ENCODE measurements at places on chromosomes 5 and 9.

DNA sequence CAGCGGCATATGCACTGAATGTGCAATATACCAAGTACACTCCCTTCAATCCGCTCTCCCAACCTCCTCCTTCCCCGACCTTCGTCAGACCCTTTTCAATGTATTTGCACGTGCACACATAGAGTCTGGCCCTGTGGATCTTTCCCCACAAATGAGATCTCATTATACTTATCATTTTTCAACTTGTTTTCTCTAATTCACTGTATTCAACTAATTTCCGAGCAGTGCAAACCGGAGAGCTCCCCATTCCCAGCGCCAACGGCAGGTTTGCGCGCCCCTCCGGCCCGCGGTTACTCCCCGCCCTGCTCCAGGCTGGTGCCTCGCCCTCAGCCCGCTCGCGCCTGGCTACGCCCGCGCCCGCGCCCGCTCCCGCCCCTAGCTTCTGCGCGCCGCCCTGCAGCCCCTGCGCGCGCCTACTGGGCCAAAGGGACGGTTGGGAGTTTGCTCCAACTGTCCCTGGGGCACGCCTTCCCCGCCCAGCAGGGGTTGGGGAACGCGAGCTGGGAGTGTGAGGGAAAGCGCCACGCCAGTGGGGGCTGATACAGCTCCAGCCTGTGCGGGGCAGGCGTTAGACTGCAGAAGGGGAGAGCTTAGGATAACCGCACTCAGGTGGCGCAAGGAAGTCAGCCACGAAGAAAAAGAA, 3.3 kb upstream of the CDC20B start:
- peak; percentile 75 for DNase-seq

- DNase-seq, result no peak
Observed at GRCh38 chr9:87732756-87733155, 6.8 kb downstream of the CTSL start.

- DNase-seq, result peak; percentile 72
Observed at GRCh38 chr5:176676361-176676824, 29.1 kb downstream of the TSPAN17 start.

DNA sequence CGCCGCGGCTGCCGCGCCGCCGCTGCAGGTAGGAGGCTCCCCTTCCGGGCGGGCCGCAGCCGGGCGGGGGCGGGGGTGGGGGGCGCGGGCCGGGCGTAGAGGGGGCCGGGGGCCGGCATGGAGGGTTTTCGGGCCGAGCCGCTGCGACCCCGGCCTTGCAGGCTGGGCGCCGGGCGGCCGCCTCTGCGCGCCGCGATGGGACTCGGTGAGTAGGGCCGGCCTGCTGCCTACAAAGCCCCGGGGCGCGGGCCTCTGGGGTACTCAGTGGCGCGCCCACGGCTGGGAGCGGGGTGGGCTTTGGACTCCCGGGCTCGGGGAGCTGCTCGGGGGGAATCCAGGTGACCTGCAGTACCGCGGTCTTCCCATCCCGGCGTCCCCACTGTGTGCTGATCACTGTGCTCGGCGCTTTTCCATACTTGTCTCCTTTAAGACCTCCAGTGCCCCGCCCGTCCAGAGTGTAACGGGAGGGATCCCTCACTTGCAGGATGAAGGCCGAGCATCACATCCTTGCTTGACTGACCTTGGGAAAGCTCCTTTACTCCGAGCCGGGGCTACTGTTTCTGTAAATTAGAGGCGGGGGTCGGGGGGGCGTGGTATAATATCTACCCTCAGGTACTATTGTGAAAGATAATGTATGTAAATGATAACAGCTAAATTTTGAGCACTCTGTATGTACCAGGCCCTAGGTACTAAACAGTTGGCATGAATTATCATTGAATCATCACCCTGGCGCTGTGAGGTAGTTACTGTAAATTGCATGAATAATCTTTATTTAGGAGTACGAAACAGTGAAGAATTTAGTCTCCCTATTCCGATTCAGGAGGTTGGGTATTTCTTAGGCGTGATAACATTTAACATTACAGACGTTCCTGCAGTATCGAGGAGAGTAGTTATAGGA, 672 bp downstream of the MSANTD3 start:
- DNase-seq, result peak; percentile 61

- no peak for DNase-seq
Observed at GRCh38 chr5:141740885-141741284, 58.9 kb upstream of the ARAP3 start.

DNA sequence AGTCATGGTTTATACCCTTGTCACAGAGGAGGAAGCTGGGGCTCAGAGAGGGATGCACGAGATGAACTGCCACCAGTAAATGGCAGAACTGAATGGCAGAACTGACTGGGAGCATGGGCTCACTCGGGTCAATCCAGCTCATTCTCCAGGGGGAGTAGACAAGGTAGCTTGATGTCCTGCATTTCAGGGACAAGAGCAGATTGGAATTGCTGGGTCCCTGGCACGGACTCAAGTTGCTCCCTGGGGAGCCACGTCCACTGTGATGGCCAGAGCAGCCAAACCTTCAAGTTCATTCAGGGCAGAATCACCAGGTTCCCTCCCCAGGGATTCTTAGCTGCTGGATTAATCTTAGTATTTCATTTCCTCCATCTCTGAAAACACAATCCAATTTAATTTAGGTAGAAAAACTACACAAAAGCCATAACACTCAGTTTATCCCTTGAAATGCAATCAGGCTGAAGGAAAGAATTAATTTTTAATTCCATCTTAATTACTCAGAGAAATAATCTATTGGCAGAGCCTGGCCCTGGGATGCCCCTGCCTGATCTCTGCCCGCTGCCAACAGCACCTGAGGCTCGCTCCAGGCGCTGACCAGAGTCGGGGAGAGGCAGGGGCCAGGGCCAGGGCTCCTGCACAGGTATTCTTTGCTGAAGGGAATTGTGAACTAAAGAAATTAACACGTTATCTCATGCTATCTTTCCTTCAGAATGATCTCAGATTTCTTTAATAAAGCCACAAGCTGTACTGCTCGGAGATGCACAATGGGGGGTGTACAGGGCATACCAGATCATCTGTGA, 42.0 kb upstream of the UNC5A start:
- DNase-seq, result no peak

DNA sequence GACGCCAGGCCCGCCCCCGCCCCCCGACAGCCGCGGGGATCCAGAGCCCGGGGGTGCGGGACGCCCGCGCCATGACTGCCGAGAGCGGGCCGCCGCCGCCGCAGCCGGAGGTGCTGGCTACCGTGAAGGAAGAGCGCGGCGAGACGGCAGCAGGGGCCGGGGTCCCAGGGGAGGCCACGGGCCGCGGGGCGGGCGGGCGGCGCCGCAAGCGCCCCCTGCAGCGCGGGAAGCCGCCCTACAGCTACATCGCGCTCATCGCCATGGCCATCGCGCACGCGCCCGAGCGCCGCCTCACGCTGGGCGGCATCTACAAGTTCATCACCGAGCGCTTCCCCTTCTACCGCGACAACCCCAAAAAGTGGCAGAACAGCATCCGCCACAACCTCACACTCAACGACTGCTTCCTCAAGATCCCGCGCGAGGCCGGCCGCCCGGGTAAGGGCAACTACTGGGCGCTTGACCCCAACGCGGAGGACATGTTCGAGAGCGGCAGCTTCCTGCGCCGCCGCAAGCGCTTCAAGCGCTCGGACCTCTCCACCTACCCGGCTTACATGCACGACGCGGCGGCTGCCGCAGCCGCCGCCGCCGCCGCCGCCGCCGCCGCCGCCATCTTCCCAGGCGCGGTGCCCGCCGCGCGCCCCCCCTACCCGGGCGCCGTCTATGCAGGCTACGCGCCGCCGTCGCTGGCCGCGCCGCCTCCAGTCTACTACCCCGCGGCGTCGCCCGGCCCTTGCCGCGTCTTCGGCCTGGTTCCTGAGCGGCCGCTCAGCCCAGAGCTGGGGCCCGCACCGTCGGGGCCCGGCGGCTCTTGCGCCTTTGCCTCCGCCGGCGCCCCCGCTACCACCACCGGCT, 1.0 kb downstream of the FOXE1 start:
- peak; percentile 44 for DNase-seq

DNA sequence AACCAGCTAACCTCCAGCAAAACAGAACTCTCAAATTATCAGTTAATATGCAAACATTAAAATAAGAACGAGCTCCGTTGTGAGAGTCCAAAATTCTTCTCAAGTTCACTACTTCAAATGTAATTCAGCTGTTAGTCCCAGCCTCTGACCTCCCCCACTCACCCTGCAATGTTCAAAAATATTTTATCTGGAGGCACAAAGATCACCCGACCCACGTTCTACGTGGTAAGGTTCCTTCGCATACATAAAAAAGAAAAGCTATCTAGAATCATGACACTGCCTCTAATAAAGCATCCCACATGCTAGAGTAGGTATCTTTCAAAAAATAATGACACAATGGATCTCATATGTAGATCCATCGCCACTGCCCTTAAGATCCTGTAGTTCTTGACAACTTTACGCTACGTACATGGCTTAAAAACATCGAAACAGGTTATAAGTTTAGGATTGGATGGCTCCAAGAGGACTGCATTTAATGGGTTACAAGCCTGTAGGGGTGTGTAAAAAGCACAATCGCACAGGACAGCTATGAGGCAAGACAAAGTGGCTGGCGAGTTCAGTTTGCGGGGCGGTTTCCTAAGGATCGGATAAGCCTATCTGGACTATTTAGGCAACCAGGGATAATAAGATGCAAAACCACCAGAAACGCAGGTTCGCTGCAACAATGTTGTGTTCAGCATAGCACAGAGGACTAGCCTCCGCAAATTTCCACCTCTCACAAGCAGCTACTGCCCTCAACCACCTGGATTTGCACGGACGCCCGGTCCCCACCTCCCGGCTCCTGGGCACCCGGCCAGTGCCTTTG, 969 bp downstream of the CLK4 start:
- DNase-seq, result no peak

- no peak for DNase-seq
Observed at GRCh38 chr5:79795764-79796398, 106.2 kb downstream of the CMYA5 start.
